Fibroblast of skin of left quadriceps (primary cell): ENCODE measurements at places on chromosomes 2 and 18.

- no peak for DNase-seq
These were observed 30.9 kb upstream of the ICOS start for GRCh38 chr2:203905656-203906055.

- no peak for DNase-seq
These were observed 1.3 kb downstream of the MGAT4A start for GRCh38 chr2:98729652-98730051.

DNA sequence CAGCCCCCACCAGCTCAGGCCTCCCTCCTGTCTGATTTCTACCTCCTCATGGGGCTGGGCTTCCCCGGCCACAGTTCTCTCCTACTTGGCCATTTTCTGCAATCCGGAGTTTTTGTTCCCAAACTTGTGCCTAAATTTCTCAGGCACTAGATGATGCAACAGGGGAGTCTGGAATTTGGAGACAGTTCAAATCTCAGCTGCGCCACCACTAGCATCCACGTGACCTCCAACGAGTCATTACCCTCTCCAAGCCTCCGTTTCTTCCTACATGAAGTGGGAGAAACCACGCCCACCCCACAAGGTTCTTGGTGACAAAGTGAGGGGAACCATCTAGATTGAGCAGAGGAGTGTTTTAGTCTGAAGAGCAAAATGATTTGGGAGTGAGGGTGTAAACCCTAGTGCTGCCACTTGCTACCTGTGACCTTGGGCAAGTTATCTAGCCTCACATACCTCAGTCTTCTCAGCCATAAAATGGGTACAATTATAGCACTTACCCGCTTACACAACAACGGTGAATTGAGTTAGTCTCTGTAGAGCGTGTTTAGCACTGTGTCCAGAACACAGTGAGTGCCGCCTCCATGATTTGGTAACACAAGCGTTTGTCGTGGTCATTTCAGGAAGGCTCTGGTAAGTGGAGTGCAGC lies 61.4 kb upstream of the ASAP2 start:
- DNase-seq = peak; percentile 60

DNA sequence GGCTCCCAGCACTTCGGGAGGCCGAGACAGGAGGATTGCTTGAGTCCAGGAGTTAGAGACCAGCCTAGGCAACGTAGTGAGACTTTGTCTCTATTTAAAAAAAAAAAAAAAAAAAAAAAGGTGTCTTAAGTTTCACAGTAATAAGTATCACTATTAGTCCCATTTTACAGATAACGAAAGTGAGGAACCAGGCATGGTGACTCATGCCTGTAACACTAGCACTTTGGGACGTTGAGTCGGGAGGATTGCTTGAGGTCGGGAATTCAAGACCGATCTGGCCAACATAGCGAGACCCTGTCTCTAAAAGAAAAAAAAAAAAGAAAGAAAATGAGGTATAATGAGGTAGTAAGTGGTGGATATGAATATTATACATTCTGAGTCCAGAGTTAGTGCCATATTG lies 2.5 kb downstream of the KCNJ13 start:
- no peak for DNase-seq
